ENCODE measurements at places on chromosomes 6 and 20.

- no peak for DNase-seq
These were observed 107.6 kb upstream of the TRAF3IP2 start for GRCh38 chr6:111713236-111713635.

GRCh38 chr6:112744827-112745226, 397.7 kb downstream of the RFPL4B start:
- no peak for DNase-seq

GRCh38 chr20:45407783-45408645, at the start of gene DBNDD2:
Gene DBNDD2 (plus strand): TSS chr20:45408289. CDS start chr20:45408468, 179 bp downstream.
- DNase-seq = no peak

DNA sequence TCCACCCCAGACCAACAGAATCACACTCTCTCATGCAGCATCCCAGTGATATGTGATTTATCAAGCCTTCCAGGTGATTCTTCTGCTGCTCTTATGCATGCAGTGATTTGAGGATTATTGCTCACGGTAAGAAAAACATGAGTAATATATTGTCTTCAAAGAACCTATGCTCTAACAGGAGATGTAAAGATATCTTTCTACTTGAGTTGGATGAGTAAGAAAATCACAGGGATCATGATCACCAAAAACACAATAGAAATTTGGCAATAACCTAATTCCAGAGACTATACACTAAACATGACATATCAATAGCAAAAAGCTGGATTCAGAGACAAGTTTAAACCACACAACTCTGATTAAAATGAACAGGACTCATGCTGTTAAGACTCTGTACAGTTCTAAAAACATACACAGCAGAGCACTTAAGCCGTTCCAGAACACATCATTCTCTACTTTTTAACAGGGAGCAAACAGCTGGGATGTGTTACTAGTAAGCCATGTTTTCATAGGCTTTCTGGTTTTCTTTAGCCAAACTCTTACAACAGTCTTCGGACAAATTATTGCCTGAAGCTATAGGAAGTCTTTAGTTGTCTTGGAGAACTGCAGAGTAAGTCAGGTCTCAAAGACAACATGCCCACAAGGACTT, 568.6 kb downstream of the HAO1 start:
- no peak for DNase-seq

- no peak for DNase-seq
These were observed 53.9 kb upstream of the LAMP5 start for GRCh38 chr20:9460518-9460917.

- DNase-seq = no peak
These were observed 50.1 kb upstream of the DEK start for GRCh38 chr6:18314317-18314997.
